ENCODE measurements at places on chromosomes 5 and 9. TPM values are rescaled to one million over a fixed set of nuclear protein-coding genes. Genes with fewer than 3 reads are reported as not detected.

Gene PSMB7
- total RNA-seq: 149 TPM

Gene RAD1
- total RNA-seq: 26.0 TPM

Gene GLRX
- total RNA-seq: 120 TPM

Gene SPAG8
- 1.5 TPM for total RNA-seq

Gene GADD45G
- total RNA-seq: not detected

Gene BAAT
- not detected for total RNA-seq
